Central memory CD4-positive, alpha-beta T cell (primary cell): ENCODE measurements at places on chromosomes 6 and 20.

GRCh38 chr20:40894237-40894630 is 134.4 kb upstream of the TOP1 start:
- DNase-seq, result no peak

DNA sequence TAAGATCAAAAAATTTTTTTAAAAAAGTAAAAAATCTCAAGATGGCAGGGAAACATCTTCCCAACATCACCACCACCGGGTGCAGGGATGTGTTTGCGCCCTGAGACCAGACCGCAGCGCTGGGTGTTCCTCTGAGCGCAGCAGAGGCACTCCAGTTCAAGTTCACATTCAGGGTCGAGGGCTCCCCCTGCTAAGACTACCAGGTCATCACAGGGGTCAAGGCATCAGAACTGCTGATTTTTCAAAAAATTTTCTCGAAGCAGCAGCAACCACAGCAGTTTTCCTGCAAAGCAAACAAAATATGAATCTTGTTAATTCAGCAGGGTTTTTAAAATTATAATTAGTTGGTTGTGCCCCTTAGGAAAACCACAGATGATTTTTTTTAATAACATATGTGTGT is 83.1 kb downstream of the MYLK4 start:
- DNase-seq, result no peak

- DNase-seq, result no peak
These were observed 47.3 kb upstream of the MARCKS start for GRCh38 chr6:113809826-113810225.

DNA sequence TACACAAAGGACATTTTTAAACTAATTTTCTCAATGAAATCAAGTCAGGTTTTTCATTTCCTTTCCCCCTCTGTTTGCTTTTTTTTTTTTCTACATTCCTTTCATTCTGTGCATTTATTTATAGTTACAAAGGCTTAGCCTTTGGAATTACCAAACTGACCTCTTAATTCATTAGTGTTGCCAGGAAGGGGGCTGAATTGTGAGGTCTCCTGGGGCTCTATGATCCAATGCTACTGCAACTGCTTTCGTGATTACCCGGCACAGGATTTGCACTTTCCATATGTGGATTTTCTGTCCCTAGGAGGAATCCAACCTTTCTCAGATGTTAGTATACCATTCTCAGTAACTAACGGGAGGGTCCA is 35.3 kb downstream of the NEDD9 start:
- no peak for DNase-seq

DNA sequence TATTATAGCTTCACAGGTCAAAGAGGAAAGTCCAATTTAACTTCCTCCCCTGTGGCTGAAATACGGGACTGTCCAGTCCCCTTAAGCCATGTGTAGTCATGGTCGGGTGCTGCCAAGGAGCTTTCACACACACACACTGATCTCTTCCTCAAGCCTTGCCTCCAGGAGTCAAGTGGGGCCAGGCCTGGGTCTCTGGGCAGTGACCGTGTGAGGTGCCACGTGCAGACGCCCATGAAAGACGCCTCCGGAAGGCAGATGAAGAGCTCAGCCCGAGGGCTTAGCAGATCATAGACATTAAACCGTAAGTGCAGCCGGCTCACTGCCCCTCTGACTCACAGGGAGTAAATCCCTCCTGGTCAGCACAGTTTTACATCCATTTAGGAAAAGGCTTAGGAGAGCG is 4.2 kb downstream of the GABRR2 start:
- DNase-seq, result no peak

DNA sequence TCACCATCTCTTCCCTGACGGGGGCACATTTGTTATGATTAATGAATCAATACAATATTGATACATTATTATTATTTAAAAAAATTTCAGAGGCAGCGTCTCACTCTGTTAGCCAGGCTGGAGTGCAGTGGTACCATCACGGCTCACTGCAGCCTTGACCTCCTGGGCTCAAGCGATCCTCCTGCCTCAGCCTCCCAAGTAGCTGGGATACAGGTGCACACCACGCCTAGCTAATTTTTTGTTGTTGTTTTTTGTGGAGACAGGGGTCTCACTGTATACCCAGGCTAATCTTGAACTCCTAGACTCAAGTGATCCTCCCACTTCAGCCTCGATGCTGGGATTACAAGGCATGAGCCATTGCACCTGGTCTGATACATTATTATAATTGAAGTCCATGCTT is 4.9 kb upstream of the SRC start:
- DNase-seq, result no peak

DNA sequence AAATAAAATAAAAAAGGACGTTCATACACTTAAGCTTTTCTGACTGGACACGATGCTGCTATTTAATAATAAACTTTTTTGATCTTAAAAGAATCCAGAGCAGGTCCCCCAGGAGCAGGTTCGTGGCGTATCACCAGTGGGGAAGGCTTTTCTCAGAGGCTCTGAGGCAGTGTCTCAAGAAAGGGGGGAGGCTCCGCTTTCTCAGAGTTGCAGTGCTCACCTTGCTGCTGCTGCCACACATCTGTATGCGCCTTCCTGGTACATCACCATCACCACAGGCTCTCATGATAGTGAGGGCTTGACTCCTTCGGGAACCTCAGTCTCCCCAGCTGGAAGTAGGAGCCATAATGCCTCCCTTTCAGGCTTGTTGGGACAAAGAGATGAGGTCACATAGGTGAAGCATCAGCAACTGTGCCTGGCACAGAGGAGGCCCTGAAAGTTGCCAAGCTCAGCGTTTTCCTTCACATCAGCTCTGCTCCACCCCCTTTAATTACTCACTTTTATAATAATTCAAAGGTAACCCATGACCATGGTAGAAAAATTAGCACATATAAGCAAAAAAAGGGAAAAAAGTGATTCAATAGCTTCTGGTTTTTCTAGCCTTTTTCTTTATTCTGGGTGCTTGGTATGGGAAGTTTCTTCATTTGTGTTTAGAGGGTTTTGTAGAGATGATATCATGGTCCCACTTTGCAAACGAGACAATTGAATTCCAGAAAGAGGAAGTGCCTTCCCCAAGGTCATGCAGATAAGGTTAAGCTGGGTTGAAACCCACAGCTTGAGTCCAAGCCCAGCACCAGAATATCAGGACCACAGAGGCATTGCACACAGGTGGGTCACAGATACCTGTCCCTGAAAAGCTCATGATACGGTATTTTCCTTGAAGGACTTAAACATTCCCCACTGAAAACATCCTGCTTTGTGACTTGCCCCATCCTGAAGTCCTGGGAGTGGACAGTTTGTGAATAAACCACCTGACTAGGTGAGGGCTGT is 24.5 kb downstream of the SRSF3 start:
- no peak for DNase-seq

- no peak for DNase-seq
These were observed 174.0 kb upstream of the QKI start for GRCh38 chr6:163240556-163240955.

- no peak for DNase-seq
These were observed 983 bp downstream of the RBBP9 start for GRCh38 chr20:18496042-18496441.
